ENCODE measurements at places on chromosomes 7 and 10.

- DNase-seq: no peak
Measured at GRCh38 chr7:19139706-19140327, 5.4 kb downstream of the FERD3L start.

- no peak for DNase-seq
Measured at GRCh38 chr7:50607524-50608125, 42.4 kb upstream of the DDC start.

DNA sequence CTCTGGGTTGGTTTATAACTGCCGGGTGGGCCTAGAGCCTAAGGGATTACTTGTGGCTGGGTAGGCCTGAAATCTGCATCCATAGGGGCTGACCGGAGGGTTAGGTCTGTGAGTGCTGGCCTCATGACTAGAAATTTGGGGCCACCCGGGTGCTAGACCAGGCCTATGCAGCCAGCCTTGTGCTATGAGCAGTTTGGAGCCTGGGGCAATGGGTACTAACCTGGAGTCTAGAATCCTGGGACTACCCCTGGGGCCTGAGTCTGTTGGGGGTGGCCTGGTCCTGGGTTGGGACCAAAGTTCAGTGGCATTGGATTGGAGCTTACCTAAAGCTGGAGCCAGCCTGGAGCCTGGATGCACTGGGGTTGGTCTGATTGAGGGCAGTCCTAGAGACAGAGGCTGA lies 995.2 kb downstream of the ANKRD7 start:
- DNase-seq: no peak

GRCh38 chr10:3215153-3215775 lies 42.7 kb upstream of the PITRM1 start:
- DNase-seq: no peak

DNA sequence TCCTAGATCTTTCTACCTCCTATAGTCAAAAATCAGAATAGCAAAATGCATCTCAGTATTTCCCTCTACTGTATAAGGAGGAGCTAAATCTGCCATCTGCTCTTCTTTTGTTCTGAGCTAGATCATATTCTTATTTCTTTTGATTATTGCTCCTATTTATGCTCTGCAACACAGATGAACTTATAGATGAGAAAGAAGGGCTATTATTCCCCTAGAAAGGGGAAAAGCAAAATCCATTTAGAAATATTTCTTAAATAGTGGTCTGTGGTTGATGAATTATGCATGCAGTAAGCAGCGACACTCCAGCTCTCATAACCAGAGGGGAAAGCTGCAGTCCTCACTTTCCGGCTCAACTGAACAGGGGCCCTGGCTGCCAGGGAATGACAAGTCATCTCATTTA lies 207.3 kb upstream of the SORCS1 start:
- no peak for DNase-seq

DNA sequence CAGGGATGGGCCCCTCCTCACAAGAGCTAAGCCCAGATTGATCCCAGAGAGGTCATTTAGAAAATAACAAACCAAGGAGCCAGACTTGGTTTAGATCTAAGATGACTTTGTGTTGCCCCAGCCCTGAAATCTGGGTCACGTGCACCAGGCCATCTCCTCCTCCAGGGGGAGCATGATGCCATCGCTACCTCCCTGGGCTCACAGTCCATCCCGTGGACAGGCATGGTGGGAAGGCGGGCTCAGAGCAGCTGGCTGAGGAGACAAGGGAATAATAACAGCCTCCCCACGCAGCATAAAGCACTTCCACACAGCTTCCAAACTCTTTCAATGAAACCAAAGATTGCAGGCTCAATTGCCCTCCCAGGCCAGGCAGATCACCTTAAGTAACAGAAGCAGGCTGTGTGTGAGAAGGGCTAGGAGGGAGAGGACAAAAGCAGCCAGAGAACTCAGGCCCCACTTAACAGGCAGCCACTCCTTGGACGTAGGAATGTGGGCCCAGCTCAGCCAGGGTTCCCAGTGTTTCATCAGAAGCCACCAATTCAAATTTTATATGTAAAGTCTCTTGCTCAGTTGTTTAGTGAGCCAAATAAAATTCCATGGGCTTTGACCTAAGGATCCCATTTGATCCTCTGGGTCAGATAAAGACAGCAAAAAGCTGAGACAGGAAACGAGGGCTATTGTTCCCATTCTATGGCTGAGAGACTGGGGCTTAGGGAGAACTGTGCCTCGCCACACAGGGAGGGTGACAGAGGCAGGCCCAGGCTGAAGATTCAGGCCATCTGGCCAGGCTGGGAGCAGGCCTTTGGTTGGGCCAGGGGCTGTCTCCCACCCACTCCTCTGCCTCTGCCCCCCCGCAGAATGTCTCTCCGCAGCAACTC lies 100.2 kb downstream of the COL13A1 start:
- no peak for DNase-seq

- DNase-seq: no peak
Measured at GRCh38 chr10:95312257-95312656, 21.5 kb upstream of the PDLIM1 start.

- DNase-seq: no peak
Measured at GRCh38 chr10:71727105-71727737, 7.6 kb upstream of the C10orf105 start.

DNA sequence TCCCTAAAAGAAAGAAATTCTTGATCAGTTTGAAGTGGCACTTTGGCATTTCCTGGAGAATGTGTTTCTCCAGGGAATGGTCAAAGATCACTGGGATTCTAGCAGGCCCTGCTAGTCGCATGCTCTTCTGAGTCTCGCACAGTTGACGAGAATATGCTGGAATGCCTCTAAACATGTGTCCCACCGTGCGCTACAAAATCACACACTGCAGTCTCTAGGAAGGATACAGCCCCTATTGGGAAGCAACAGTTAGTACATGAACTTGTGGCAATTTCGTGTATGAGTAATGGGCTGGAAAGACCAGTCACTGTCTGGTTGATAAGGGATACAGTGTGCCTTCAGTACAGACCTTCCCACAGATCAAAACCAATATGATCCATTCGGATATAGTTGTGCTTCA lies 257.9 kb downstream of the PRPF18 start:
- DNase-seq: no peak

DNA sequence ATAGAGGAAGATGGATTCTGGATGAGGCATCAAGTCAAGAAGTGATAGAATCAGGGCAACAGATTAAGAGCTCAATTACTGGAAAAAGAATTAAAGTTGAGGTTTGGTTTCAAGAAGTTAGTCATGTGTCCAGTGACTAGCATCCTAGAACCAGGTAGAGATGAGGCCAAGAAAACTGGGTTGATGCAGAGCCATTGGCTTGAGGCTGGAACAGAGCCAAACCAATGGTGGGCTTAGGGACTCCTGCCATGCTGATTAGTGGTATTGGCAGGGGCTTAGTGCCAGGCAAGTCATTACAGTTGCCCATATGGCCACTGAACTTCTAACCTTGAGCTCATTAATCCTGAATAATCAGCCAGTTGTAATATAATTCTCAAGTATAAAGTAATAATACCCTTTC lies 18.5 kb downstream of the ZNF277 start:
- no peak for DNase-seq

DNA sequence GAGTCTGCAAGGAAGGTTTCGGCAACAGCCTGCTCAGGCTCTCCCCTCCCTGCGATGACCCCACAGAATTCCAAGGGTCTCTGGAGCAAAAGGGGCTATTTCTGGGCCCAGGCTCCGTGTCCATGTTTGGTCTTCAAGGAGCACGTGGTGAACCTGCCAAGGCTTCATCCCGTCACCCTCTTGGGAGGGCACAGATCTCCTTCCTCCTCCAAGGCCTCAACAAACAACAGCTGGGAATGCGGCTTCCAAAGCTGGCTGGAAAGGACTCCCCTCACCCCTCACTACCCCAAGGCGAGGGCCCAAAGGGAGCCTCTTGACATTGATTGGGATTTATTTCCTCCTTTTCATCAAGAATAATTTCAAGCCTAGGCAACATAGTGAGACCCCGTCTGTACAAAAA lies 14.0 kb upstream of the KPNA7 start:
- DNase-seq: no peak

DNA sequence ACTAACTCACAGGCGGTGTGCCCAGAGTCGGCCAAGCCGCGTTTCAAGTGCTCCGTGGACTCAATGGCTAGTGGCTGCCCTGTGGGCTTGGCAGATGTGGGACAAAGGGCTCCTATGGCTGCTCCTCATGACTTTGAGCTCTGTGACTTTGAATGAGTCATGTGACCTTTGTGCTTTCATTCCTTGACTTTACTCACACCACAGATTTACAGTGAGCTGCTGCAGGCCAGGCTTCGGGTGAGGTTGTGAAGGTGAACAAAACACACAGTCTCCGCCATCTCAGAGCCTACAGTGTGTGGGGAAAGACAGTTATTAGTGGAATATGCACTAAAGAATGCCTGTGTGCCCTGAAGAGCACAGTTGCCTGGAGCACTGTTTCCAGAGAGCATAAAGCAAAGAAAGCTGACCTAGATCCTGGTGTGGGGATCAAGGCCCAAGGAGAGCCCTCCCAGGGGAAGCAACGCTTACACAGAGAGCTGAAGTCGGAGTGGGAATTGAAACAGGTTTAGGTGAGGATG lies 29.7 kb upstream of the PLEKHA1 start:
- no peak for DNase-seq

- no peak for DNase-seq
Measured at GRCh38 chr7:69199661-69200060, 398.6 kb upstream of the AUTS2 start.

DNA sequence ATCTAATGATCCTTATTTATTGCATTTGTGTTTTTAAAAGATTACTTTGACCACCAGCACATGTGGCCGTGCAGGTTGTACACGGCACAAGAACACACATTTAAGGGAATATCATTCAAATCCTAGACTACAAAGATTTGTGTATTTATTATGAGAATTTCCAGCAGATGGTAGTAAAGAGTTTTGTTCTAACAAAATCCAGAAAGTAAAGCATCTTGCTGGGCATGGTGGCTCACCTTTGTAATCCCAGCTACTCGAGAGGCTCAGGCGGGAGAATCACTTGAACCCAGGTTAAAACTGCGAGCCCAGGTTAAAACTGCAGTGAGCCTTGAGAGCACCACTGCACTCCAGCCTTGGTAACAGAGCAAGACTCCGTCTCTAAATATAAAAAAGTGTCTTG lies 31.5 kb downstream of the MACROH2A2 start:
- no peak for DNase-seq

GRCh38 chr10:33602278-33602677 lies 267.8 kb upstream of the NRP1 start:
- no peak for DNase-seq

GRCh38 chr7:29806208-29806994 lies at the start of gene WIPF3:
TSS of gene WIPF3 (plus strand) at chr7:29806508. CDS start at chr7:29834725, 28,217 bp downstream.
- no peak for DNase-seq

DNA sequence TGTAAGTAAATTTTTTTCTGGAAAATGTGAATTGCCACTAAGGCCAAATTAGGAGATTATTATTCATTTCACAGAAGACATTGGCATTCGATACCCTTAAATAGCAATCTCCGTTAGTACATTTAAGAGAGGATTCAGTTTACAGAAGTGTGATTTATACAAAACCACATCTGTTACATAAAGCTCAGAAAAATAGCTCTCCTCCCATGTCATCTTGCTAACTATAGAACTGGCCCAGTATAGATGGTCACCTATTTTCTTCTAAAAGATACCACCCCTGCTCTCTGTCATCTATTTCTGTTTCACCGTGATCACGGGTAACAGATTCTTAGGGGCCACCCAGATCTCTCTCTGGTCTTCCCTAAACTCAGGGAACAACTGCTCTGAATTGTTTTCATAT lies 119.1 kb downstream of the HIP1 start:
- no peak for DNase-seq

GRCh38 chr7:141715018-141715417 lies 6.9 kb downstream of the WEE2 start:
- no peak for DNase-seq

DNA sequence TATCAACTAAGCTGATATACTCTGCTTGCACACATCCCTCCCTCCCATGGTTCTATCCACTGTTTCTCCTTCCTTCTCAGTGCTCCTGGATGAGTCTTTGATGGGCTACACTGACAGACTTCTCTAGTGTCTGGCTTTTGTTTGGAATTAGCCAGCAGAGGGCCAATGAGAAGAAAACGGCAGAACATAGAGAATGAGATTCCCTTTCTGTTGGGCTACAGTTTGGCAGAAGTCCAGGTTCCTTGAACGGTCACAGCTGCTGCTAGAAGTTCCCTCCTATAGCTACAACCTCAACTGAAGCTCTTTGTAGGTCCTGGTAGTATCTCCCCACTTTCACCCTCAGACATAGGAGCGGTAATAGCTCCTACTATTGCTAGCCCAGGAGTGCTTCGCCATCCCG lies 251.1 kb upstream of the LRRN3 start:
- no peak for DNase-seq

Data from activated T-cell treated with anti-CD3 and anti-CD28 coated beads for 1 hour (primary cell).